ENCODE measurements at places on chromosomes 12 and 14.

- DNase-seq = no peak
These were observed 137.3 kb downstream of the CEP83 start for GRCh38 chr12:94322346-94322745.

DNA sequence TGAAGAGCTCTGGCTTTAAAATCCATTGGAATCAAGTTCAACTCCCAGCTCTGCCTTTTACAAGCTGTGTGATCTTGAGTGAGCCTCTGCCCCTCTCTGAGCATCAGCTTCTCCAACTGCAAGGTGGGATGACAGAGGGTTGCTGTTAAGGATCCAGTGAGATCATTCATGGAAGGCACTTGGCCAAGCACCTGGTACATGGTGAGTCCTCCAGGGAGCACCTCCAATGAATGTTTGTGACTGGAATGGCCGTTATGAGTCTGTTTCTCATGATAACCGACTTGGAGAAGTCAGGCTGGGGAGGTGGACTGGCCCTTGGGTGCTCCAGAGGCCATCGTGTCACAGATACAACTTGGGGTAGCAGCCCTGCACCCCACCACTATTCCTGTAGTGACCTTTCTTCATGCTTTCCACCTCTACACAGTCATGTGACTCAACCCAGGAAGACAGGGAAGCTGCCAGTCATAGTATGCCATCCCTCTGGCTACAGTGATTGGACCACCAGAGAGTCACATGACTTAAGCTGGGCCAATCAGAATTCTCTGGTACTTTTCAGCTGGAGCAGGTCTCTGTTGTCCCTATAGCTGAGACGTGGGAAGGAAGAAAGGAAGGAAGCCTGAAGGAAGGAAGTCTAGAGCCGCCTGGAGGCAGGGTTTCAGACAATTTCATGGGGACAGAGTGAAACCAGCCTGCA is 146.5 kb upstream of the MYL2 start:
- no peak for DNase-seq

GRCh38 chr12:104356231-104357115 is 52.9 kb downstream of the EID3 start:
- DNase-seq = no peak

- no peak for DNase-seq
These were observed 28.3 kb downstream of the OAS2 start for GRCh38 chr12:113006641-113007040.

DNA sequence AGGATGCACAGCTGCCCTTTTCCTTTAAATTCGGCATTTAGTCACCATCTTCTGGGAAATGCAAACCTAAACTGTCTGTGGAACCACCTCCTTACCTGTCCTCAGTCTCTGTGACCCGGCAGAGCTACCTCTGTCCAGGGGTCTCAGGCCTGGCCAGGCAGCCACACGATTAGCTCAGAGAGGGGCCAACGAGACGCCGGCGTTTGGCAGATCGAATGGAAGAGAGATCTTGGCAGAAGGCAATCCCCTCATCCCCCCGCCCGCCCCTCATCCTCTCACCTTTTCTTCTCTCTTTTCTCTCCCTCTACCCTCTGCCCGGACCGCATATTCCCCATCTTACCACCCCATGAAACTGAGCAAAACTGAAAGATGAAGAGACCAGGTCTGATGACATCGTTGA is 101.0 kb downstream of the PIWIL1 start:
- no peak for DNase-seq

GRCh38 chr14:53148671-53149070 is 4.5 kb downstream of the DDHD1 start:
- no peak for DNase-seq

- DNase-seq = no peak
These were observed 408.6 kb upstream of the SYT1 start for GRCh38 chr12:78455991-78456390.

DNA sequence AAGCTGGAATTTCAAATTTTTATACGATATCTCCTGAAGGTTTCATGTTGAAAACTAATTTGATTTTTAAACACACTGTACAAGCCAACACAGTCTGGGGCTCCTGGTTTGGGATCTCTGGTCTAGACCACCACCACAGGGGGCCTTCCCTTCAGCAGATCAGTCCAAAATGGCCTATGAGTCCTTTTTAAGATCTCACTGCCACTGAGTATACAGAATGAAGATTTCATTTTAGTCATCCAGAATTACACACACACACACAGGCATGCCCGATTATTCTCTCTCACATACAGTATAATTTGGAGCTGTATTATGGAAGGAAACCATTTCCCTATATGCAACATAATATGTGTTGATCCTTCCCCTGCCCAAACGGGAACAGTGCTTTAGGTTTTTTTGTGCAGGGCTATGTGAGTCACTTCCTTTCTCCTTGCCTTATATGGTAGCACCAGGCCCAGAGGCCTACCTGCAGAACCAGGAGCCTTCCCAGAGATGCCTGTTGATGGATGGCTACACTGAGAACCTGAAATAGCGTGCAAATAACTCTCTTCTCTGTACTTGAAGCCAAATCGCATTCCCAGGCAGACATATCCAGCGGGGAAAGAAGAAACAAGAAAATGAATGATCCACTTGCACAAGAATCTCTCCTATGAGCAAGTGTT is 28.1 kb upstream of the WNK1 start:
- DNase-seq = no peak

DNA sequence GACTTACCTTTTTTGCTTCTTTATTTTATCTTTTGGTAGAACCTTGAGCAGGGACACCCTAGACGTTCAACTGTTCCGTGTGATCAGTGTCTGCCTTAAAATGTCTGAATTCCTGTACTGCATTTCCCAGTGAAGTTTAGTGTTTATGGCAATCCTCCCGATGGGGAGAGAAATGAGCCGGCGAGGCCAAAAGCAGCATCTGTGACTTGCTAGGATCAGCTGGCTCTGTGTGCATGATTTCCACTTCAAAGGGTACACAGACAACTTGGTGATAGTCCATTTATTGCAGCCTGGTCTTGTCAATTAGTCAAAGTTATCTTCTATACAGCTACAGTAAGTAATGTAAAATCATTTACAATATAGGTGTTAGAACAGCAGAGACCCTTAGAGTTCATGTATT is 768.5 kb downstream of the DIO2 start:
- no peak for DNase-seq

DNA sequence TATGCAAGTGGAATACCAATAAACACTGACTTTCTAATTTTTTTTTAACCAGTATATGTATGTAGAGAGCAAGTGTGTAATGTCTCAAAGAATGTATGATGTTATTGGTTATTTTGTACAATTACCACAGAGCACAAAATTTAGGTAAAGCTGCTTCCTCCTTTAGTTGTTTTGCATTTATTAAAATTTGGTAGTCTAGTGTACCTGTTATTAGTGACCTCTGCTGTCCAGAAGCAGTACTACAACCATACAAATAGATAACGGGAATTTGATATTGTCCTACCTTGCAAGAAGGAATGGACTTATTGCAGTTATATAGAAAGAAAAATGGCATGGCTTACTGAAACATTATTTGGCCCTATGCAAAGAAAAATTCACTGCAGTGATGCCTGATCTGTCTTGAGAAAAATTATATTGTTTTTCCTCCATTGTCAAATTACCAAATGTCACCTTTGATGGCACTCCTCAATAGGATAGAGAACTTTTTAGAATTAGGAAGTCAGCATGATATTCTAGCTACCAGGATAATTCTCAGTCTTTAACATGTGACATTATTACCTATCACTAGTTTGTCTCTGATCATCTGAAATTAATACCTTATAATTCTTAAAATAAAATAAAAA is 153.9 kb upstream of the RMST start:
- DNase-seq = no peak

DNA sequence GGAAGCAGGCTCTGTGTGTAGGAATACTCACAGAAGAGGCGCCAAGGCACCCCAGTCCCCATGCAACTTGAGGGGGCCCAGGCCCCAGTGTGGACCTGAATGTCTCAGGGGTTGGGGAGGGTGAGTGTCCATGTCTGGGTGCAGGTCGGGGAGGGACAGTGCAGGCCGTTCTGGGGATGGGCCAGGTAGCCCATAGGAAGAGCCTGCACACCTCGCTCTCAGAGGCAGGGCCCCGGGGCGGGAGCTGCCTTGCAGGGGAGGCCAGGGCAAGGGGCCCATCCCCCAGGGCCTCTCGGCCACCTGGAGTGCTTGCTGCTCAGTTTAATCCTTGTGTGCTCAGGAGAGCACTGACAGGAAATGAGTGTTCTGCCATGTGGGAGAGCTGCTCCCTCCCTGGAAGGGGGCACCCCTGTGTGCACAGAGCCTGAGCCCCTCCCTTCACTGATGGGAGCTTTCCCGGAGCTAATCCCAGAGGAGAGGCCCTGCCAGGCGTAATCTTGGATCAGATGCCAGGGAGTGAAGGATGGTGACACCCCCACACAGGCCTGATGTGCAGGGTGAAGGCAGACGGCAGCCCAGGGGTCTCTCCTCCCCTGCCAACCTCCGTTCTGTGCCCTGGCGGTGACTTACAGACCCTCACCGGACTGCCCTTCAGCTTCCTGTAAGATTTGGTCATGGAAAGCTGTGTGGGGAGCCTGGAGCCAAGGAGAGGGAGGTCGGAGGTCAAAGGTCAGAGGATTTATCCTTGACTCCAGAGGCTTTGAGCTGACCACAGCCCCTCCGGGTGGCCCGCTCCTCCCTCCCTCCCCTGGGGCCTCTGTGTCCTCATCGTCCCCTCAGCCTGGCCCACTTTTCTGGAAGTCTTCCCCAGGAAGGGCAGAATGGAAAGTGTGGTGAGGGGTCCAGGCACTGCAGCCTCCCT is 24.4 kb upstream of the FBRSL1 start:
- DNase-seq = no peak

DNA sequence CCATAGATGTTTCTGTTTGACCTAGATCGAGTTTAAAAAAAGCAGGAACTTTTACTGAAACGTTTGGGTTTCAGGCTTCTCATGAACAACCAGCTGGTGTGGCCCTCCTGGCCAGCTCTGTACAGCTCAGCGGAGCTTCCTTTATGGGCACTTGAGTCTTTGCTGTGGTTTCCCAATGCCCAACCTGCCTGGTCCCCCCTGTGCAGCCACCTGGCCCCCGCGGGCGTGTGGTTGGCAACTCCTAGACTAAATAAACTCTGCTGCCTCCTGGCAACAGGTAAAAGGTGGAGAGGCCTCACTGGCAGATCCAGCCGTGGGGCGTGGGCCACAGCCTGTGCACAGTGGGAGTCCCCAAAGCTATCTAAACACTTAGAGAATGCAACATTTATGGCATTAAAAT is 38.7 kb downstream of the ADGRD1 start:
- DNase-seq = no peak

GRCh38 chr12:195156-195555 is 18.8 kb downstream of the SLC6A12 start:
- no peak for DNase-seq

DNA sequence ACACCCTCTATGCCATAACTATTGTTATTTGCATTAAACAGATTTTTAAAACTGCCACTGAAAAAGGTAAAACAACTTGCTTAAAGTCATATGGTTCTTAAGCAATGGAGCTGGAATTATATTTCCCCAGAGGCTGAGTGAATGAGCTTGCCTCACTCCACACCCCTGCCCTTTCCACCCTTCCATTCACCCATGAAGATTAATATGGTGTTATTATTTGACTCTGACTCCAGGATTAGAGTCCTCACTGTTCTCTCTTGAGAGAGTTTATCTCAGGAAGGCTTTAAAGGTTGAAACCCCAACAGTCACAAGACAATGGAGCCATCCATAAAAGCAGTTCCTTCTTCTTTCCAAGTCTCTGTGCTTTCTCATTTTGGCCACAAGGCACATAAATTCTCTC is 84.9 kb downstream of the RTN1 start:
- no peak for DNase-seq

GRCh38 chr12:91173124-91173523 is 9.5 kb downstream of the DCN start:
- no peak for DNase-seq

DNA sequence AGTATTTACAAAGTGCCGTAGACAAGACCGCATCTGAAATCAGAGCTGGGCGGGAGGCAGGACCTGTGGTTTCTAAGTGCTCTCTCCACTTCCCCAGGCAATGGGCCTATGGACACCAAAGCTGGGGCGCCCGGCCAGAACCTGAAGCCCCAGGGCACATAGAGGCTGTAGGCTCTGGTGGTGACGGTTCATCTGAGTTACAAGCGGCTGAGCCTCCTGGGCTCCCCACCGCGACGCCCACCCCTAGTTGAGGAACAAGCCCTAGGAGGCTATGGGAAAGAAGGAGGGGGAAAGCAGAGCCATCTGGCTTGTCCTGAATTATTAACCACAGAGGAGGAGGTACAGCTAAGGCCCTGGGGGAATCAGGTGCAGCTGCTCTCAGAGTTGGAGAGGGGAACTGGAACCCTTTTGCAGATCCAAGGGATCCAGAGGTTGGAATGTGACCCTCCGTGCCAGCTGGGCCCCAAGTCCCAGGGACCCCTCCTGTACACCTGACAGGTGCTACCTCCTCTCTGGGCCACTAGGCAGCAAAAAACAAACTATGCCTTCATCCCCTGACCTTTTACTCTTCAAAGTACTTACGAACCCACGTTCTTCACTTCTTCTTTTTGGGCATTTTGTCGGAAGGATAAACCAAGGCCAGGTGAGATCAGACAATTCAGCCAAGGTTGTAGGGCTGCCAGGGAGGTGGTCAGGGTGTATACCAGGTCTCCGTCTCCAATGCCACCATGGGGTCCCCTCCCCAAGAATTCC is 77.2 kb downstream of the ARL6IP4 start:
- no peak for DNase-seq

GRCh38 chr12:132517740-132518100 is 27.8 kb downstream of the FBRSL1 start:
- no peak for DNase-seq

DNA sequence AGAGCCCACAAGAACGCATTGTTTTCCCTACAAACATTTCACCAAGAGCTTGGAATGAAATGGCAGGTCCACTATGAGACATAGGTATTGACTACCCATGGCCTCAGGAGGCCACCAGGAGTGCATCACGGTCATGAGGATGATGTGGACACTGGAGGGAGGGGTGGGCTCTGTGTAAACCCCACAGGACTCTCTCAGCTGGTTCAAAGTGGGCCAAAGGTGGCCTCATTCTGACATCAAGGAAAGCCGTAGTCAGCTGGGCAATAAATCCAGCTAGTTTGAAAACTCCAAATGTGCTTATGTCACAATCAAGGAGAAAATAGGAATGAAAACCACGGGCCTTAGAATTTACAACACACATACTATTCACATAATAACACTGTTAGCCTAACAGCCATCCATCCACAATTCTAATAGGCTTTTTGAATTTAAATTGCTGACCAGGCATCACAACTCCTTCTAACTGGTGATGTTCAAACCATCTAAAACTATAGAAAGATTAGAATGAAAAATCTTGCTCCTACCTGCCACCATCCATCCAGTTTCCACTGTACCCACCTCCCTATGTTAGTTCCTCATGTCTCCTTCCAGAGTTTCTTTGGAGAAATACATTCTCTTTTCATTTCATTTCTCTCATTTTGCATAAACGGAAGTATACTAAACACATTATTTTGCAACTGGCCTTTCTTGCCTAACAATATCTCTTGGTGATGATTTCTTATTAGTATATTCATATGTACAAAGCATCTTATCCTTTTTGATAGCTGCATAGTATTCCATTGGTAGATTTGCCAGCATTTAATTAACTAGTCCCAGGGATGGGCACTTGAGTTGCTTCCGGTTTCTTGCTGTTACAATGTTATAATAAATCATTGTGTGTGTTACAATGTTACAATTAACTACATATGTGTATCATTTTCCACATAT is 21.5 kb downstream of the CMKLR1 start:
- DNase-seq = no peak

GRCh38 chr12:79083181-79083580 is 218.6 kb downstream of the SYT1 start:
- DNase-seq = no peak

All from esophagus squamous epithelium (tissue), 5 donors.